ENCODE measurements at places on chromosomes 11 and 22. TPM values are rescaled to one million over a fixed set of nuclear protein-coding genes. Genes with fewer than 3 reads are reported as not detected.
A peak's percentile ranks its signal among the peaks of the same experiment; 100 is the strongest.

The SCN4B gene
- 0.16 TPM for total RNA-seq

DNA sequence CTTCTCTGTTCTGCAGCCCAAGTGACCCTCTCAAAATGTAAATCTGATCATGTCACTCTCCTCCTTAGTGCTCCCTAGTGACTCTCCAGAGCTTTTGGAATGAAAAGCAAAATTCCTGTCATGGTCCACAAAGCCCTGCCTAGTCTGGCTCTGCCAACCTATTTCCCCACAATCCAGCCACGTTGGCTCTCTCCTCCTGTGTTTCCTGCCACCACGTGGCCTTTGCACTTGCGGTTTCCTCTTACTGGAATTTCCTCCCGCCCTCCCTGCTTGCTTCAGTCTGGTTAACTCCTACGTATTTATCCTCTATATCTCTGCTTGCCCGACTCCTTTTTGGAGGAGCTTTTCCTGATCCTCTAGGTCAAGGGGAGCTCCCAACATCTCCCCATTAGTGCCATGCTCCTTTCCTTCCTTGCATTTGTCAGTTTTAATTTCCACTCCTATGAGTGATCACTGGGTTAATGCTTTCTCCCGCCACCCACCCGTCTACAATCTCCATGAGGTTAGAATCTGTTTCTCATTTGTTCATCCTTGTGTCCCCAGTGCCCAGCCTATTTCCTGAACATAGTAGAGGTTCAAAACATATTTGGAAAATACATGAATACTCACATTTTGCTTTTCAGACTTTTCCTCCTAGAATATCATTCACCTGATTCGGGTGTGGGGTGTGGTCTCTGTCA is 11.5 kb downstream of the NNMT start:
- H3K4me3 ChIP-seq, result no peak overlapping the region
- no peak overlapping the region for H3K27ac ChIP-seq
- H3K36me3 ChIP-seq, result no peaks in the 10 kb centered on the region
- H3K4me1 ChIP-seq, result peaks cover 11% of the 10 kb centered on the region

The DEUP1 gene
- 1.7 TPM for total RNA-seq

The ANO1 gene
- total RNA-seq, result 8.7 TPM

The SLC5A4 gene
- not detected for total RNA-seq

GRCh38 chr11:84164728-84165127 is 878.6 kb upstream of the CCDC90B start:
- no peaks in the 10 kb centered on the region for H3K36me3 ChIP-seq
- H3K27ac ChIP-seq, result no peak overlapping the region
- DNase-seq, result no peak
- H3K27me3 ChIP-seq, result no peaks in the 10 kb centered on the region

GRCh38 chr22:39560127-39560526 is 10.4 kb upstream of the CACNA1I start:
- H3K4me3 ChIP-seq, result no peak overlapping the region
- peaks cover 56% of the 10 kb centered on the region for H3K27me3 ChIP-seq
- H3K4me1 ChIP-seq, result peaks cover 1% of the 10 kb centered on the region
- no peaks in the 10 kb centered on the region for H3K36me3 ChIP-seq
- H3K27ac ChIP-seq, result no peak overlapping the region

- H3K36me3 ChIP-seq, result no peaks in the 10 kb centered on the region
- H3K4me1 ChIP-seq, result peaks cover 22% of the 10 kb centered on the region
- DNase-seq, result no peak
- H3K4me3 ChIP-seq, result peak overlapping the region; percentile 93
- H3K27ac ChIP-seq, result peak overlapping the region; percentile 92
Measured at GRCh38 chr11:10303558-10304363, 1.1 kb upstream of the ADM start.

DNA sequence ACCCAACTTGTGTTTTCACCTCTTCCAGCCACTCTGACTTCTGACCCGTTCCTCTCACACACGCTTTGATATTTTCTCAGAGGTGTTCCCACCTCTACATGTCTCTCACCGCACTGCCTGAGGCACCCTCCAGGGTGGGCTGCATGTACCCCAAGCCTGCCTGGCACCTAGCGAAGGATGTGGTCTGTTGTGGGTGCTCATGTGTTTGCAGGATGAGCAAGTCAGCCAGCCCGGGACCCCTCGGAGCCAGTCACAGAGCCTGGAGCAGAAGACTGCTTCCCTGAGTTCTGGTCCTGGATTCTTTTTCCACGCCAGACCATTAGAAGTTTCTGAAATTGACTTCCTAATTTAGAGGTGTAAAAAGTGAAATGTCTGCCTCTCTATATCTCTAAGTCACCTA is 3.8 kb downstream of the GTSE1 start:
- no peak overlapping the region for H3K27ac ChIP-seq
- H3K4me3 ChIP-seq, result no peak overlapping the region
- peaks cover 14% of the 10 kb centered on the region for H3K36me3 ChIP-seq

The RIC3 gene
- total RNA-seq, result 23.4 TPM

The ZC3H7B gene
- 83.4 TPM for total RNA-seq

DNA sequence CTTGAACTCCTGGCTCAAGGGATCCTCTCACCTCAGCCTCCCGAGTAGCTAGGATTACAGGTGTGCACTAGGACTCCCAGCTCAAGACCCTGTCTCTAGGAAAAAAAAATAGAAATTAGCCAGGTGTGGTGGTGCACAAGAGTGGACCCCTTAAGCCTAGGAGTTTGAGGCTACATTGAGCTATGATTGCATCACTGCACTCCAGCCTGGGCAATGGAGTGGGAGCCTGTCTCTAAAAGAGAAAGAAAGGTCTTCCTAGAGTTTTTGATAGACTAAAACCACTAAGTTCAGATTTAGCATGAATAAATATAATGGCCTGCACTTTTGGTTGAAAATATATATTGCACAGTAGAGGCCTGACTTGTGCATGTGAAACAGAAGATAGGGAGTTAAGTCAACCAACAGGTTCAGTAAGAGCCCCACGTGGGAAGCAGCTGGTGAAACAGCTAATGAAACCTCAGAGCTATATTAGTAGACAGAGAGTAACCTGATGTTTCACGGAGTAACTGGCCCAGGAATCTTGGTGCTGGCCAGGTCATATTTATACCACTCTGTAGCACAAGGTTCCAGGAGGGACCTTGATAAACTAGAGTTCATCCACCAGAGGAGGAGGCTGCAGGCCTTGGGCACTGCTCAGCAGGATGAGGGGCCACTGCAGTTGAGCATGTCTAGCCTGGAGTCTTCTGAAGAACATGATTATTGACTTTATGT is 4.6 kb upstream of the MICAL3 start:
- H3K4me1 ChIP-seq, result peaks cover 3% of the 10 kb centered on the region
- H3K4me3 ChIP-seq, result no peak overlapping the region
- no peak for DNase-seq
- H3K36me3 ChIP-seq, result no peaks in the 10 kb centered on the region
- H3K27ac ChIP-seq, result no peak overlapping the region

DNA sequence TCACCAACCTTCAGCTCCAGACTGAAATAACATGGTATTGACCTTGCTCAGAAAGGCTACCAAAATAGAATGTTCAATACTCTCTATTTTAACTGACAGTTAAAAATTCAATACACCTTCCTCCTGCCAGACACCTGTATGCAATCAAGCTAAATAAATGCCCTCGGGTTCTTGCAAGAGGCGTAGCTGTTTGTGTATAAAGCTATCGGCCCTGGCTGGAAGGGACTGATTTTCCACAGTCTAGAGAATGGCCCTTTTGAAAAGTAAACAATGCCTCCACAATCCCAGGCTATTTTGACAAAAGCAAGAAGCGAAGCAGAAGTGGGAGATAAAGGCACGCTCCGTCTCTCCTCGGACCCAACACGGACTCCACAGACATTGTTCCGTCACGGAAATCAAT is 791.2 kb downstream of the BRD1 start:
- H3K4me1 ChIP-seq, result peaks cover 14% of the 10 kb centered on the region
- peaks cover 18% of the 10 kb centered on the region for H3K27me3 ChIP-seq
- no peak overlapping the region for H3K4me3 ChIP-seq
- no peak for DNase-seq
- no peaks in the 10 kb centered on the region for H3K36me3 ChIP-seq
- H3K27ac ChIP-seq, result no peak overlapping the region

DNA sequence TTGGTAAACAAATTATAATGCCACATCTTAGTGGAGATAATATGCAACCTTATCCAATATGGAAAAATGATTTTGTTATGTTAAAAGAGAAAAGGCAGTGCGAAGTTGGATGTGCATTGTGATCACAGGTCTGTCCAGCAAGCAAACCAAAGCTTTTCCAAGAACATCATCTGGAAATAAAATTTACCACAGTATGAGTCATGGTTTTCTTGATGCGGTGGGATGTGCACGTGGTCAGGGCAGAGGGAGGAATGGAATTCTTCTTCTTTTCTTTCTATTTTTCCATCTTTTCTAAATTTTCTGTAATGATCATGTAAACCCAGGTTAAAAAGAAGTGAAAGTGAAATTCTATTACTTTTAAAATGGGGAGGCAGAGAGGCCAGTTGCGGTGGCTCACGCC is 169.8 kb downstream of the C11orf91 start:
- no peak overlapping the region for H3K4me3 ChIP-seq
- no peaks in the 10 kb centered on the region for H3K27me3 ChIP-seq
- H3K27ac ChIP-seq, result no peak overlapping the region
- H3K36me3 ChIP-seq, result peaks cover 1% of the 10 kb centered on the region
- peaks cover 5% of the 10 kb centered on the region for H3K4me1 ChIP-seq

DNA sequence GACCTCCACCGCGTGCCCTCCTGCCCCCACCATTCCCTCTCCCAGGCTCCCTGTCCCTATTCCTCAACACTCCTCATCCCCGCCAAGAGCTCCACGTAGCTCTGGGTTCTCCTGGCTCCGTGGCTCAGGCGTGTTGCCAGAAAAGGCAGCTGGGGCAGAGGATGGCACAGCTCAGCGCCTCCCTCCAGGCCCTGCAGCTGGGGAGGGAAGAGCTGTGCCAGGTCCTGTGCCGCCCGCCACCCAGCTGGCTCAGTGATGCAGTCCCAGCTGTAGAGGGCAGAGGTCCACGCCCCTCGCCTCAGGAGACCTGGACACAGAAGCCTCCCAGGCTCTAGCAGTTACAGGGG is 4.2 kb downstream of the ARHGAP1 start:
- H3K4me1 ChIP-seq, result peaks cover 10% of the 10 kb centered on the region
- H3K4me3 ChIP-seq, result no peak overlapping the region
- H3K27ac ChIP-seq, result no peak overlapping the region

GRCh38 chr11:32266601-32267000 is 168.7 kb downstream of the WT1 start:
- no peak overlapping the region for H3K27ac ChIP-seq
- H3K4me3 ChIP-seq, result no peak overlapping the region
- peaks cover 3% of the 10 kb centered on the region for H3K36me3 ChIP-seq
- no peak for DNase-seq

DNA sequence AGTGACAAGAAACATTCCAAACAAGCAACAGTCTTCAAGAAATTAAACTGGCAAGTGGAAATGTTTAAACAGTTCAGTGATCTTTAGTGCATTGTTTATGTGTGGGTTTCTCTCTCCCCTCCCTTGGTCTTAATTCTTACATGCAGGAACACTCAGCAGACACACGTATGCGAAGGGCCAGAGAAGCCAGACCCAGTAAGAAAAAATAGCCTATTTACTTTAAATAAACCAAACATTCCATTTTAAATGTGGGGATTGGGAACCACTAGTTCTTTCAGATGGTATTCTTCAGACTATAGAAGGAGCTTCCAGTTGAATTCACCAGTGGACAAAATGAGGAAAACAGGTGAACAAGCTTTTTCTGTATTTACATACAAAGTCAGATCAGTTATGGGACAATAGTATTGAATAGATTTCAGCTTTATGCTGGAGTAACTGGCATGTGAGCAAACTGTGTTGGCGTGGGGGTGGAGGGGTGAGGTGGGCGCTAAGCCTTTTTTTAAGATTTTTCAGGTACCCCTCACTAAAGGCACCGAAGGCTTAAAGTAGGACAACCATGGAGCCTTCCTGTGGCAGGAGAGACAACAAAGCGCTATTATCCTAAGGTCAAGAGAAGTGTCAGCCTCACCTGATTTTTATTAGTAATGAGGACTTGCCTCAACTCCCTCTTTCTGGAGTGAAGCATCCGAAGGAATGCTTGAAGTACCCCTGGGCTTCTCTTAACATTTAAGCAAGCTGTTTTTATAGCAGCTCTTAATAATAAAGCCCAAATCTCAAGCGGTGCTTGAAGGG is 6.0 kb downstream of the MALAT1 start:
- H3K27me3 ChIP-seq, result no peaks in the 10 kb centered on the region
- H3K4me3 ChIP-seq, result no peak overlapping the region
- H3K27ac ChIP-seq, result peak overlapping the region; percentile 95

DNA sequence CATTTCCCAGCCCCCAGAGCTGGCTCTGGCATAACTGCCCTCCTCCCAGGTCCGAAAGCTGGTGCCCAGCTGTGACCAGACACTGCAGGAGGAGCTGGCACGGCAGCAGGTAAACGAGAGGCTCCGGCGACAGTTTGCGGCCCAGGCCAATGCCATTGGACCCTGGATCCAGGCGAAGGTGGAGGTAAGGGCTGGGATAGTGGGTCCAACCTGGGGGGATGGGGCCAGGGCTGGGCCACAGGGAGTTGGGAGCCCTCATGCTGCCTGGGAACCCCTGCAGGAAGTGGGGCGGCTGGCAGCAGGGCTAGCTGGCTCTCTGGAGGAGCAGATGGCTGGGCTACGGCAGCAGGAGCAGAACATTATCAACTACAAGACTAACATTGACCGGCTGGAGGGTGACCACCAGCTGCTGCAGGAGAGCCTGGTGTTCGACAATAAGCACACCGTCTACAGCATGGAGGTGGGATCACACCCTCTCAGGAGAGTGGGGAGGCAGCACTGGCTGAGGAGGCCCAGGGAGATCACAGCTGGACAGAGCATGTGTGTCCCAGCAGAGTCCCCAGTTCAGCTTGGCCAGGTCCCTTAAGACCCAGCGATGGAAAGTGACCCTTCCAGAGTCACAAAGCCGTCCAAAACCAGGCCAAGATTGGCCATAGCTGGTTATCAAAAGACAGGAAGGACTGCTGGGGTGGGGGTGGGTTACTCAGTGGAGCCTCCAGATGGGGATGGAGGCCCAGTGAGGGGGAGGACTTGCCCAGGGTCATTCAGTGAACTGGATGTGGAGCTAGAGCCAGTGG is 7.0 kb downstream of the CTSF start:
- H3K4me1 ChIP-seq, result no peaks in the 10 kb centered on the region
- H3K27me3 ChIP-seq, result peaks cover 3% of the 10 kb centered on the region
- no peak for DNase-seq
- H3K36me3 ChIP-seq, result no peaks in the 10 kb centered on the region
- H3K27ac ChIP-seq, result peak overlapping the region; percentile 6

The IRAG1 gene
- 5.4 TPM for total RNA-seq

- no peaks in the 10 kb centered on the region for H3K36me3 ChIP-seq
- no peak overlapping the region for H3K4me3 ChIP-seq
- peaks cover 15% of the 10 kb centered on the region for H3K4me1 ChIP-seq
- H3K27ac ChIP-seq, result no peak overlapping the region
- no peaks in the 10 kb centered on the region for H3K27me3 ChIP-seq
- DNase-seq, result no peak
Measured at GRCh38 chr11:26909991-26910591, 83.8 kb upstream of the FIBIN start.

The DBX1 gene
- total RNA-seq, result not detected

The HDAC10 gene
- 81.5 TPM for total RNA-seq

- H3K4me3 ChIP-seq, result no peak overlapping the region
- DNase-seq, result no peak
- no peaks in the 10 kb centered on the region for H3K27me3 ChIP-seq
- H3K27ac ChIP-seq, result no peak overlapping the region
Measured at GRCh38 chr11:70532066-70532440, 133.7 kb downstream of the CTTN start.

The SMIM35 gene
- total RNA-seq, result not detected
